Posterior cingulate gyrus (tissue), 11 donors: ENCODE measurements at places on chromosomes 1 and 21.

DNA sequence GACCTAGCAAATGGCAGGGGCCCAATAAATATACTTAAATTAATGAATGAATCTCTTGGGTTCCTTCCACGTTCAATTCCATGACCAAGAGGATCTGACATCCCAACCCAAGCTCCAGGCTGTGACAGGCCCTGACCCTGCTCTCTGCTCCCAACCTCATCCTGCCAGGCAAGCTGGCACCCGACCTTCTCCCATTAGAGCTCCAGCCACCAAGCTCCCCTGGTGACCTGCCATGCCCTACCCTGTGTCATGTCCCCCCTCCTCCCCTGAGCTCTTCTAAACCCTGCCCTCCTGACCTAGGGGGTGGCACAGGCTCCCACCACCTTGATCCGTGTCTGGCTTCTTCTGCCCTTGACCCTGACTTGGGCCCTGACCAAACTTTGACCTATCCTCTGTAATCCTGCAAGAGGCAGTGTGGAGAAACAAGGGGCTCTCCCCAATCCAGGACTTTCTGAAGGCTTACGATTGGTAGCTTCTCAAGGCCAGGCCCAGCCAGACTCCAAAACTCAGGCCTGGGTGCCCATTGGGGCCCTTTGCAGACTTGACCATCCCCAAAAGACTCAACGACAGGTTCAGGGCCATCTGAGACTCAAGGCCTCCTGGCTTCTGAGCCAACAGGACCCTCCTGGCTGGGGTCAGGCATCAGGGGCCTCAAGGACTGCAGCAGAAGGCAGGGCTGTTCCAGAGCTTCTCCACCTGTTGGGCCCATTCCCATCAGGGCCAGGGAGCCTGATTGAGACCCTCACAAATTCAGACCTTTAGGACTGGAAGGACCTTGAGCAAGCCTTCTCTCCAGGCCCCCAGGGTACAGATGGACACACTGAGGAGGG lies 249.0 kb downstream of the PTPRU start:
- DNase-seq: no peak

GRCh38 chr1:180274221-180274620 lies 44.2 kb downstream of the LHX4 start:
- DNase-seq: no peak

GRCh38 chr1:27789540-27790041 lies 16.6 kb downstream of the STX12 start:
- DNase-seq: no peak

GRCh38 chr1:210641582-210641981 lies 312.9 kb downstream of the HHAT start:
- no peak for DNase-seq

DNA sequence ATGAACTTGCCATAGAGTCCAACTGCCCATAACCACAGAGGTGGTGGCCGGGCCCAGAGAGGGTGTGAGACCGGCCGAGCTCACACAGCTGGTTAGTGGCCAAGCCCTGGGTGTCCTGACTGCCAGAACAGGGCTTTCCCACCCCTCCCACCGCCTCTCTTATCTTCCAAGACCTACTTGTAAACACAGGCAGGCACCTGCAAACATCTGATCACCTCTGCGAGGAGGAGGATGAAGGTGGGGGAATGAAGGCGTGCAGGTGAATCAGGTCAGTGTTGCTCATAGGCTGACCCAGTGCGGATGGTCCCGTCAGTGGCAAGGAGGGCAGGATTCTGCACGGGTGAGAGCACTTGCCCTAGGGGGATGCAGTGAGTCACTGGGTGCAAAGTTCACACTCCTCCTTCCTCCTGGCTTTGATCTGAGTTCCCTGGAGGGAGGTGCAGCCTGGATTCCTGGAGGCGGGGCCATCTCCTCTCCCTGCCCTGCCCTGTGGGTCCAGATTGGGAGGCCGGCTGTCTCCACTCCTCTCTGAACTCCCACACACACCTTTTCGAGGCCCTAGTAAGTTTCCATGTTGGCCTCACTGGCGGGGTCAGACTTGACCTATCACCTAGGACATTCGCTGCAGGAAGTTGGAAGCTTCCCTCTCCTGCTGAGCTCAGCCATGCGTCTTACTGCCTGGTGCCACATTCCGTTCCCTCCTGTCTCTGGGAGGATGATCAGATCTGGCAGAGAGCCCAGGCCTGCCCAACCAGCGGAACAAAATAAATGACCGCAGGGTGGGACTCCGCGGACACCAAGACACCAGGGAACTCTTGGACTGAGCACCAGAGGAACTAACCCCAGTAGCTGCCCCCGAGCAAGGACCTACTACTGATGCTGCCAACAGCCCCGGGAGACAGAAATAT lies 7.3 kb downstream of the UQCRHL start:
- DNase-seq: no peak

DNA sequence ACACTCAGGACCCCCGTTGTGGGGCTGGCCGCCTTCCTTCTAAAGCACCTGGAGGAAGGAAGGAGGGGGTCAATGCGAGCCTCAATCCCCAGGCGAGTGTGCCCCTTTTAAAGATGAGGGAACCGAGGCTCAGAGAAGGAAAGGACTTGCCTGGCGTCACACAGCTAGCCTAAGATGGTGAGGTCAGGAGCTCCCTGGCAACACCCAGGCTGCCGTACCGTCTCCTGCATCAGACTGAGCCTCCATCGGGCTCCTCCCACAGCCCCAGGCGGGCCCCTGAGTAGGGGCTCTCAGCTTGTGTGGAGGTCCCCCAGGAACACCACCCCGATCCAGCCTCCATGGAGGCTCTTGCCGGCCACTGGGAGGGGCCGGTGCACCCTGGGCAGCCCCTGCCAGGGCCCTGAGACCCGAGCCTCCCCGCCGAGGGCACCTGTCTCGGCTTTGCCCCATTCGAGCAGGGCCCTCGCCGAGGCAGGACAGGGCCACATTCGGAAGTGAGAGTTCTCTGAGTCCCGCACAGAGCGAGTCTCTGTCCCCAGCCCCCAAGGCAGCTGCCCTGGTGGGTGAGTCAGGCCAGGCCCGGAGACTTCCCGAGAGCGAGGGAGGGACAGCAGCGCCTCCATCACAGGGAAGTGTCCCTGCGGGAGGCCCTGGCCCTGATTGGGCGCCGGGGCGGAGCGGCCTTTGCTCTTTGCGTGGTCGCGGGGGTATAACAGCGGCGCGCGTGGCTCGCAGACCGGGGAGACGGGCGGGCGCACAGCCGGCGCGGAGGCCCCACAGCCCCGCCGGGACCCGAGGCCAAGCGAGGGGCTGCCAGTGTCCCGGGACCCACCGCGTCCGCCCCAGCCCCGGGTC lies at the start of gene AIRE:
AIRE (plus strand) TSS at position 739 of the 855 bp plus-strand sequence. CDS start 131 bp downstream, outside the sequence.
- no peak for DNase-seq
